ENCODE measurements at places on chromosomes 12 and 14.
A peak's percentile ranks its signal among the peaks of the same experiment; 100 is the strongest.

DNA sequence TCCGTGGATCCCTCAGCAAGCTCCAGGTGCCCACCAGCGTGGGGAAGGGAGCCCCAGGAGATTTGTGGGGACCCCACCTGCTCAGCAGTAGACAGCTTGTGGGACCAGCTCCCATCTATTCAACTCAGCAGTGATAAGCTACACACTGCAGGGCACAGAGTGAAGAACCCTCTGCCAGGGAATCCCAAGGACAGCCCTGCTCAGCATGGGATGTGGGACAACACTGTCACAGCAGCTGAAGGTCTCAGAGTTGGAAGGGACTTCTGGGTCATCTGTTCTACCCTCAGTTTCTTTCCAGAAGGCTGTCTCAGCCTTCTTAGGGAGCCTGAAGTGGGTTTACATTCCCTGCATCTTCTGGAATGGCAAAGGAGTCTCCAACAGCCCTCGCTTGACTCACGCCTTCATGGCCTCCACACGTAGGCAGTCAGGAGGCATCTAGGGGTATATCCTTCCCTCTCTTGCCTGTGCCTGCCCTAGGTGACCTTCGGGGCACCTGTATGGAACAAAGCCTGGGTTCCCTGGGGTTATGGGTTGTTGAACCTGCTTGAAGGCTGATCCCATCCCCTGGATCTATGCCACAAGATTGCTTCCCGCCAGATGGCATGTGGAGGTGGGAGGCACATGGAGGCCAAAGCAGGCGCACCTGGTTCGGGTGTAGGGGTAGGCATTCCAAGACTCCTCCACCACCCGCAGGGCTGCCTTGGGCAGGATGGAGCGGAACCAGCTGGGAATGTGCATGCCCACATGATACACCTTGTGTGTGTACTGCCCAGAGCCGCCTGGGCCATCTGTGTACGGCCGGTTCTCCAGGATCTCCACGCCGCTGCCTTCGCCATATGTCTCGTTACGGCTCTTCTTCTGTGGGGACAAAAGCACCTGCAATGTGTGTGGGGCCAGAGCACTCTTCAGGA is 33.0 kb downstream of the ARL6IP4 start:
- DNase-seq = no peak

DNA sequence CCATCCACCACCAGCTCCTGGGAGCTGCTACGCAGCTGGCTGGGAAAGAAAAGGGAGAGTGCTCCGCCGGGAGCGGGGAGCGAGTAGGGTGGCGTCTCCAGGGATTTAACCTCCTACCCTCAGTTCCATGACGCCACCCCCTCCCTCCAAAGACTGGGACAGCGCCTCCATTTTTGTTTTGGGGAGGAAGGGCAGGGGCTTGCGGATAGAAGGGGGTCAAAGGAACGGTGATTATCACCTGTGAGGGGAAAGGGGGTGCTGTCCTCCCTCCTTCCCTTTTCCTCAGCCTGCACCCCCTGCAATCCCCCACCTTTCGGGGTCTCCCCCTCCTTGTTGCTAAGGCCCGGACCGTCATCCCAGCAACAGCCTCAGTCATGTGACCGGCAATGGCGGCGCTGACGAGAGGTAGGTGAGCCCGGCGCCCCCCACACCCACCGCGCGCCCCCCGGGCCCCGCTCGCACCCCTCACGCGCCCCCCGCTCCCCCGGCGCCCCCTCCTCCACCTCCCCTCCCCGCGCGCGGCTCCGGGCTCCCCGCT is at the start of gene DTX3:
TSS of gene DTX3 (plus strand) at position 371 of the 538 bp plus-strand sequence. CDS start 1,694 bp downstream, outside the sequence.
- no peak for DNase-seq

- no peak for DNase-seq
These were observed 20.7 kb downstream of the SCARB1 start for GRCh38 chr12:124842800-124843510.

GRCh38 chr12:87960566-87960965 is 68.6 kb downstream of the C12orf50 start:
- DNase-seq = no peak

DNA sequence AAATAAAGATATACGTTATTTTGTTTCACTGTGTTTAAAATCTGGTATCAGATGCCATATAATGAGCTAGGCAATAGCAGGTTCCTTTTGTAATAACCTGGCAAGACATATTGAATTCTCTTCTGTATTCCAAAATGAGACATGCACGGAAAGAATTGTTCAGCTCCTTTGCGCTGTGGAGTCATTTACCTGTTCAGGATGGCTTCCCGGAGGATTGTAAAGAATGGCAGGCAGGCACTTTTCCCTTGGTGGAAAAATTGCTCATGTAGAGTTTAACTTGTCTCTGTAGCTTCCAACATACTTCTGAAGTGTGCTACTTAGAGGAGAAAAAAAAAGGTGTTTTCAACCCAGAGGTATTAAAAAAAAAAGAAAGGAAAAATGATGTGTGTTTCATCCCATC is 805.2 kb downstream of the GALC start:
- no peak for DNase-seq

GRCh38 chr12:54404061-54405004 is 14.7 kb downstream of the ITGA5 start:
- DNase-seq = peak; percentile 60

- no peak for DNase-seq
These were observed 449.9 kb upstream of the FLRT2 start for GRCh38 chr14:85079842-85080730.
